Calu3 (cell line): ENCODE measurements at places on chromosomes 1 and 21. TPM values are rescaled to one million over a fixed set of nuclear protein-coding genes. Genes with fewer than 3 reads are reported as not detected.

GRCh38 chr21:43328958-43329691, 97.8 kb downstream of the SIK1 start:
- H3K4me1 ChIP-seq = peaks cover 19% of the 10 kb centered on the region
- H3K27ac ChIP-seq = no peak overlapping the region

- no peaks in the 10 kb centered on the region for H3K36me3 ChIP-seq
- no peak overlapping the region for H3K4me3 ChIP-seq
- peaks cover 13% of the 10 kb centered on the region for H3K27me3 ChIP-seq
Observed at GRCh38 chr1:219753914-219754313, 141.0 kb upstream of the ZC3H11B start.

DNA sequence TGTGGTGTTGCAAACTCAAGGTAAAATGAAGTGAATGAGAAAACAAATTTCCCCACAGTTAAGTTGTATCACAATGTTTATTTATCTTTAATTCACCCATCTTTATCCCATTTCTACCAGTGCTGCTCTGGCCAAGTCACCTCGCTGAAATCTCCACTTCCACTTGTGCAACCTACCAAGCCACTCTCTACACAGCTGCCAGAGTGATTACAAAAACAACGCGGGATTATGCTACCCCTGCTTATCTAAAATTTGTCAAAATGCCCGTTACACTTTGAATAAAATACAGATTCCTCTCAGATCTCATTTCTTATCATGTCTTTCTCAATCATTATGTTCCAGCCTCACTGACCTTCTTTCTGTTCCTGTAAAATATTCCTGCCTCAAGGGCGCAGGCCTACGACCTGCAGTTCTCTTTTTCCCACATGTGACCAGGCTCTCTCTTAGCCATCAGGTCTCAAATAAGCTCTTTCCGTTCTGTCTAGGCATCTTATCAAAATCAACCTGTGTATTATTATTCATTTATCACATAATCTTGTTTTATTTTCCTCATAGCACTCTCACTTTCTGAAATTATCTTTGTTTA, 95.6 kb downstream of the NTMT2 start:
- DNase-seq = no peak
- H3K27me3 ChIP-seq = no peaks in the 10 kb centered on the region
- H3K4me3 ChIP-seq = no peak overlapping the region

LCE1E gene
- not detected in 2 replicates for total RNA-seq

DNA sequence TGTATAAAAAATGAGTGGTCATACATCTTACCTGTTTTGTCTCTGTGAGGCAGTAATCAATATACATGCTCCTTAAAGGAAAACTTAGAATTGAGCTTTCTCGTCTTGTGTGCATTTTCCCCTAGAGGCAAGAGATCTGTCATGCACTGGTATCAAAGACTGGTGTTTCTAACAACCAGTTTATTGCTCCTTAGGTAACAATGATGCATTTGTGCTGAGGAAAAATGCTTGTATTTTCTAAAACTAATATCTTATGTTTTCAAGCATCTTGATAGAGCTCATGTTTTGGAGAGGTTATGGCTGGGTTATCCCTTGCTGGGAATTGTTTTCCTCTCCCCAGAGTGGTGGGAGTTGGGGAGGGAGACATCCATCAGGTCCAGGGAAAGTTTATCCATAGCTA, 23.9 kb upstream of the CCDC190 start:
- H3K27ac ChIP-seq = no peak overlapping the region
- DNase-seq = no peak
- H3K4me1 ChIP-seq = no peaks in the 10 kb centered on the region
- no peaks in the 10 kb centered on the region for H3K36me3 ChIP-seq

GRCh38 chr21:46569081-46569480, 35.8 kb downstream of the S100B start:
- no peaks in the 10 kb centered on the region for H3K27me3 ChIP-seq
- H3K27ac ChIP-seq = no peak overlapping the region
- DNase-seq = no peak

DNA sequence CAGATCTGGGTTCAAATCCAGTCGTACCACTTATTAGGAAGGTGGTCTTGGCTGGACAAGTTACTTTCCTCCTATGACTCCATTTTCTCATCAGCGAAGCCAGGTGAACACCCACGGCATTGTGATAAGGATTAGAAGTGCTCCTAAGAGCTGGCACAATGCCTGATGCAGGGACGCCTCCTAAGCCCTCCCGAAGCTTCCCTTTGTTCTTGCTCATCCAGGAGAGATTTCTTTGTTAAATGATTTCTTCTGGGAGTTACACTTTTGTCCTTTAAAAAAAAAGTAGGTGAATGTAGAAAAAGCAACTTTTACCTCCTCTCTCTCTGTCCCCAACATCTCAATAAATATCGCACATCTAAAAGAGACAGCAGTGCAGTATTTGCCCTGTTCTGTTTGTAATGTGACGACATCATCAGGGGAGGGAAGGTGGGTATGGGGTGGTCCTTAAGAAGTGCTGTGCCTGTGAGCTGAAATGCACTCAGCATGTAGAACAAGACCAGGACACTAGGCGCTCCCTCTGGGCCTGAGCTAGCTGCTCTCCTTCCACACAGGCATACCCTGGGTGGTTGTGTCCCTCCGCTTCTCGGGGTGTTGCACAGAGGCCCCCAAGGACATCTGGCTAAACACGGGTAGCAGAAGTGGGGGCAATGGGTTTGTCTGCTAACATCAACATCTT, 43.9 kb downstream of the SUSD4 start:
- no peak overlapping the region for H3K4me3 ChIP-seq
- H3K27me3 ChIP-seq = peaks cover 46% of the 10 kb centered on the region
- H3K27ac ChIP-seq = no peak overlapping the region
- H3K4me1 ChIP-seq = no peaks in the 10 kb centered on the region
